Cerebellar nuclear complex (tissue), 1 donor: ENCODE measurements at places on chromosomes 2 and 18.

GRCh38 chr2:24182507-24182906 is 7.7 kb downstream of the FAM228A start:
- DNase-seq, result no peak

- no peak for DNase-seq
These were observed 8.9 kb upstream of the LTBP1 start for GRCh38 chr2:32937602-32938448.

- DNase-seq, result no peak
These were observed 39.4 kb downstream of the TMEM182 start for GRCh38 chr2:102801098-102801718.

- no peak for DNase-seq
These were observed 40.5 kb downstream of the HPCAL1 start for GRCh38 chr2:10343191-10343590.

DNA sequence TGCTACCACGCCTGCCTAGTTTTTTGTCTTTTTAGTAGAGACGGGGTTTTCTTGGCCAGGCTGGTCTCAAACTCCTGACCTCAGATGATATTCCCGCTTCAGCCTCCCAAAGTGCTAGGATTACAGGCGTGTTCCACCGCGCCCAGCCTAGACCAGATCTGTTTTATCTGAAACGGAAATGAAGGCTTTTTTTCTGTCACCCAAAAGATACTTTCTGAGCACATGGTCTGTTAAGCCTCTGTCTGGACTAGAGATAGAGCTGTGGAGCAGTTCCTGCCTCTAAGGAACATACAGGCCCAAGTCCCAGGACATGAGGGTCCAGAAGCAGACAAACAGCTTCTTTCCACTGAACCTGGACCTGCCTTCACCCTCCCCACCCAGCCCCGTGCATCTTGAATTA is 43.6 kb upstream of the PTMA start:
- no peak for DNase-seq

DNA sequence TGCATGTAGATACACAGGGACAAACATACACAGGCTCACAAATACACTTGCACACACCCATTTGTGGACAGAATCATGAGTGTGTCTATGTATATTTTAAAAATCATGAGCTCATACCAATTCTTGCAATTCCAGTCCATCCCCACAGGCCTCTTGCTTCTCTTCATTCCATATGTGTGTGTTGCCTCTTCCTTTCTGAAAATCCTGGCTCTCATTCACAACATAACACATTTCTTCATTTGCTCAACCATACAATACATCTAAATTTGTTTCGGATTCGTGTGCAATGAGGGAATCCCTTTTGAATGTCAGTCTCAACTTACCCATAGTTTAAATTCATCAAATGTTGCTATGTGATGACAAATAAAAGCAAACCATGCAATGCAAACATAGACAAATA is 51.4 kb downstream of the GNAL start:
- no peak for DNase-seq

GRCh38 chr18:12837747-12838146 is 46.3 kb downstream of the PTPN2 start:
- no peak for DNase-seq

DNA sequence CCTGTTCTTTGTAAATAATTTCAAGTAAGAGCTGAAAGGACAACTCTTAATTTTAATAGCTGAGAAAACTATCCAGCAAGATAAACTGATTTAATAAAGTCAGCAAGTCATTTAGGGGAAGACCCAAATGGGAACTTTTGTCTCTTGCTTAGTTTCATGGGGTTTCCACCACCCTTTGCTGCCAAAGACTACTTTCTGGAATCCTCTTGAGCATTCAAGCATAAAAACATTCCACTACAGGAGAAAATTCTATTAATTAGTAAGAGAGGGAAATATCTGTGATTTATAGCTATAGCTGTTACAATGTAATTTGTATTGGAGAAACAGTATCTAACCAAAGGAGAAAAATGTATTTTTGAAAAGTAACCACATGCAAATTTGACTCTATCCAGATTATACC is 20.6 kb downstream of the EFEMP1 start:
- no peak for DNase-seq

GRCh38 chr2:237743024-237743423 is 55.6 kb upstream of the RBM44 start:
- DNase-seq, result no peak

DNA sequence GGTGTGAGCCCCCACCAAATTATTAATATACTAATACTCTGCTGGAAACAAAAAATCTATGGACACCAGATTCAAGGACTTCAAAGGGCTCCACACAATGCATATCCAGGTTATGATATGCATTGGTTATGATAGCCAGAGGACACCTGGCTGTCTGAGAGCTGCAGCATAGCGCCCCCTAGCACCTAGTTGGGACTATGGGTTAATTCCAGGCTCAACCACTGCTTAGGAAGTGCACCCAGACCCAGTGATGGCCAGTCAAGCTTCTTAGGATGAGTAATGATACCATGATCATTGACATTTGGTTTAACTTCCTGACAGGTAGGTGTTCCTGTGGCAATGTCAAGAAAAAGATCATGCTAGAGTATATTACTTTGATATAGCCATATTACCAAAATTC is 3.8 kb upstream of the FRZB start:
- no peak for DNase-seq
